Tibial nerve (tissue), 4 donors: ENCODE measurements at places on chromosomes 11 and 22. TPM values are rescaled to one million over a fixed set of nuclear protein-coding genes. Genes with fewer than 3 reads are reported as not detected.
A peak's percentile ranks its signal among the peaks of the same experiment; 100 is the strongest.

- DNase-seq: no peak
Measured at GRCh38 chr22:49954991-49955580, 5.5 kb upstream of the PIM3 start.

DNA sequence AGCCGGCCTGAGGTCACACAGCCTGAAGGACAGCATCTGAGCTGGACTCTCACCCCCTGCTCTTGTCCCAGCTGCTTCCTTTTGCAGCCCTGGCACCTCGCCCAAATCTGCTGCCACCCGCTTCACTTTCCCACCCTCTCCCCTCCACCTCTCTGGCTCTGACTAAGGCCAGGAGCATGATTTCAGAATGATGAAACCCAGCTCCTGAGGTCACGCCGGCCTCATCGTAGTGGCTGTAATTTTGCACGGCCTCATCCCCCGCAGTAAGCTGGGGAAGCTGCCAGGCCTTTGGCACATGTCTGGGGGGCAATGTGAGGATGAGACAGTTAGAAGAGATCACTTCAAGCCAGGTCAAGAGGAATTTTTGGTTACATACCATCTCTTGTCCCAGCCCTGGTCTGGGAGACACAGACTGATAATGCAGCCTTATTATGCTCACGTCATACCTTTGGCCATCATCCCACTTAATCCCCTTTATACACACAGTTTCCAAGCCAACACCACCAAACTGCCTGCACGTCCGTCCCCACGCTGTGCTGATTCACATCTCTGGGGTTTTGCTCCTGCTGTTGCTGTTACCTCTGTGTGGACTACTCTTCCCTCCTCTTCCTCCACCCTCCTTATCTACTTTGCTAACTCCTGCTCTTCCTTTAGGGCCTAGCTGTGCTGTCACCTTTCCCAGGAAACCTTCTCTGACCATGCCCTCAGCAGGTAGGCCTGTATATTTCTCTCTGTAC is 58.1 kb downstream of the CHRDL2 start:
- no peak for DNase-seq

- peak; percentile 12 for DNase-seq
Measured at GRCh38 chr11:108224911-108225786, 2.3 kb downstream of the ATM start.

DNA sequence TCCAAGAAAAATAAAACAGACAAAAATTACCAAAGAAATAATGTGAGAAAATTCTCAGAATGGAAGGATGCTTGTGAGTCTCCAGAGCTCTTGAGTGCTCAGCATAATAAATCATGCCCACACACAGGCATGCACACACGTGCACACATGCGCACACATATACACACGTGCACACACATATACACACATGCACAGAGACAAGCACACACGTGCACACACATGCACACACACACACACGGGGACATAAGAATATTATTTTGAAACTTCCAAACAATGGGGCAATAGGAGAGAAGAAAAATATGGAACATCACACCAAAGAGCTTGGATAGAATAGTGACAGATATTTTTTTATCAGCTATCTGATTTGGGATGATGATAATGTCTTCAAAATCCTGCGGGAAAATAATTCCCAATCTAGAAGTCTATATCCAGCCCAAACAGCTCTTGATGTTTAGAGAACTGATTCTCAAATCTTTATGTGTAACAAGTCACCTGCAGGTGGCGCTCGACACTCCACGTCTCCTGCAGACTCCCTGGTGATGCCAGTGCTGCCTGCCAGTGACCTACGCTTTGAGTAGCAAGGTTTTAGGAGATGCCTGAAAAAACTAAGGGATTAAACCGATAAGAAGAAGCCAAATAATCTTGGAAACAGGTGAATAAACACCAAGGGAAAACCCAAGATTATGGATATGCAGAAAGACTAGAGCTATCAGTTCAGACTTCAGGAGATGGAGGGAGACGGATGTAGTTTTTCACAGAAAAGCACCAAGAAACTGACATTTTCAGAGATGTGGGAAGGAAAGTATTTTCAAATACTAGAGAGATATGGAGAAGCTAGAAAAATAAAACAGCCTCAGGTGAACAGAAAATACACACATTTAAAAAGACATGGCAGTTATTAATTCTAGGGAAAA is 743.6 kb downstream of the ETS1 start:
- DNase-seq: peak; percentile 60

DNA sequence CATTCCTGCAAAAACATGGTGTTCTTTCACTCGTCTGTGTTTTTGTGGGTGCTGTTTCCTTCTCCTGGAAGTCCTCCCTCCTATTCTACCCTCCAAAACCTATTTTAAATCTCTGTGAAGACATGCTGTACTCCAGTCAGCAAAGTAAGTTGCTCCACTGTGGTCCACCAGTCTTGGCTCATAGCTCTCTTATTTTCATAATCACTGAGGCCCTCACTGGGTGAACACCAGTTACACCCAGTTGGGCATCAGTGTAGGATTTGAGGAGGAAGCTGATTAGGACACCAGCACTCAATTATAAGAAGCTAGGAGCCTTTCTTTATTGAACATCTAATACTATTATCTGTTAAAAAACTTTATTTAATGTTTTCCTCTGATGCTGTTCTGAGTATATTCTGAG is 23.9 kb upstream of the EED start:
- DNase-seq: no peak

- DNase-seq: no peak
Measured at GRCh38 chr22:38706901-38707195, 1.1 kb downstream of the GTPBP1 start.

GRCh38 chr11:9207229-9207628 is 57.9 kb downstream of the DENND5A start:
- no peak for DNase-seq

GRCh38 chr11:132490978-132491377 is 1041.3 kb downstream of the OPCML start:
- DNase-seq: no peak

GRCh38 chr11:128884703-128885338 is 6.3 kb upstream of the KCNJ5 start:
- peak; percentile 73 for DNase-seq

DNA sequence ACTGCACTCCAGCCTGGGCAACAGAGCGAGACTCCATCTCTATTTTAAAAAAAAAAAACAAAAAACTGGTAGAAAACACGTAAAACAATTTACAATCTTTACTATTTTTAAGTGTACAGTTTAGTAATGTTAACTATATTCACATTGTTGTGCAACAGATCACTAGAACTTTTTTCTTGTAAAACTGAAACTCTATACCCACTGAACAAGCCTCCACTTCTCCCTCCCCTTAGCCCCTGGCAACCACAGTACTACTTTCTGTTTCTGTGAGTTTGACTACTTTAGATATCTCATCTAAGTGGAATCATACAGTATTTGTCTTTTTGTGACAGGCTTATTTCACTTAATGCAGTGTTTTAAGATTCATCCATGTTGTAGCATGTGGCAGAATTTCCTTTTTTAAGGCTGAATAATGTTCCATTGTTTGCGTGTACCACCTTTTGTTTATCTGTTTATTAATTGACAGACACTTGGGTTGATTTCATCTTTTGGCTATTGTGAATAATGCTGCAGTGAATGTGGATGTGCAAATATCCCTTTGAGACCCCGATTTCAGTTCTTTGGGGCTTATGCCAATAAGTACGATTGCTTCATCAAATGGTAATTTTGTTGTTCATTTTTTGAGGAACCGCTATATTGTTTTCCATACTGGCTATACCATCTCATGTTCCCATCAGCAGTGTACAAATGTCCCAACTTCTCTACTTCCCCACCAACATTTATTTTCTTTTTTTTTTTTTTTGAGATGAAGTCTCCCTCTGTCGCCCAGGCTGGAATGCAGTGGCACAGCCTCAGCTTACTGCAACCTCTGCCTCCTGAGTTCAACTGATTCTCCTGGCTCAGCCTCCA is 11.0 kb downstream of the DDB2 start:
- no peak for DNase-seq

GRCh38 chr11:111406091-111406490 is 27.0 kb upstream of the POU2AF1 start:
- DNase-seq: no peak

DNA sequence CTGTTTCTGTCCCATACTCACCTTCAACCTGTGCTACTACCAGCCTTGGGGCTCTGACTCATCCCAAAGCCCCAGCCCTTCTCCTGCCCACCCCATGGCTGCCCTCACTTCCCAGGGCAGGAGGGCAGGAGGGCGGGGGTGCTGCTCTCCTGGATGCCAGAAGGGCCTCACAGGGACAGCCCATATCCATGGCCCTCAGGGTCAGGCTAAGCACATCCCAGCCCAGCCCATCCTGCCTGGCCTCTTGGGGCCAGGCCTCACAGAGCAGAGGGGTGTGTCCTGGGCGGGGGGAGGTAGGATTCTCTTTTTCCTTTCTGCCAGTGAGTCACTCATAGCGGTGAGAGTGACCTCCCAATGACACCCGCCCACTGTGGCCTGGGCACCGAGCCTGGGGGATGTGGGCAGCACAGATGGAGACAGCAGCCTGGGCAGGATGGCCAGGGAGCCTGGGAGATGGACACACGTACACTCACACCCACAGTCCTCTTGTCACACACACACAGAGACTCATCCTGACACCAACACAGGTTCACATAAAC is 2.4 kb downstream of the LTBP3 start:
- no peak for DNase-seq

DNA sequence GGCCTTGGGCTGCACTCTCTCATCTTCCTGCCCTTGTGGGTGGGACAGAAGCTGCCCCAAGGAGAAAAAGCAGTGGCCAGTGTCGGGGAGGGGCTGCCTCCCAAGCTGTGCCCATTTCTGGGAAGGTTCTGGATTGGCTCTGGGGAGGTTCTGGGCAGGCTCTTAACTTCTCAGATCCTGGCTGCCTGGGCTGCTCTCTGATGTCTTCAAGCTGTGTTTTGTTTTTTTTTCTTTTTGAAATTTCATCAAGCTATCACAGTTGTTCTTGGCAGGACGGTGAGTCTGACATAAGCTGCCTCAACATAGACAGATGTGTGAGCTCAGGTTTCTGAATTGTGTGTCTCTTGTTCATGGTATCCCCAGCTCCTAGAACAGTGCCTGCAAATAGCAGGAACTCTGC is 1032.0 kb downstream of the BRD1 start:
- DNase-seq: peak; percentile 12

DNA sequence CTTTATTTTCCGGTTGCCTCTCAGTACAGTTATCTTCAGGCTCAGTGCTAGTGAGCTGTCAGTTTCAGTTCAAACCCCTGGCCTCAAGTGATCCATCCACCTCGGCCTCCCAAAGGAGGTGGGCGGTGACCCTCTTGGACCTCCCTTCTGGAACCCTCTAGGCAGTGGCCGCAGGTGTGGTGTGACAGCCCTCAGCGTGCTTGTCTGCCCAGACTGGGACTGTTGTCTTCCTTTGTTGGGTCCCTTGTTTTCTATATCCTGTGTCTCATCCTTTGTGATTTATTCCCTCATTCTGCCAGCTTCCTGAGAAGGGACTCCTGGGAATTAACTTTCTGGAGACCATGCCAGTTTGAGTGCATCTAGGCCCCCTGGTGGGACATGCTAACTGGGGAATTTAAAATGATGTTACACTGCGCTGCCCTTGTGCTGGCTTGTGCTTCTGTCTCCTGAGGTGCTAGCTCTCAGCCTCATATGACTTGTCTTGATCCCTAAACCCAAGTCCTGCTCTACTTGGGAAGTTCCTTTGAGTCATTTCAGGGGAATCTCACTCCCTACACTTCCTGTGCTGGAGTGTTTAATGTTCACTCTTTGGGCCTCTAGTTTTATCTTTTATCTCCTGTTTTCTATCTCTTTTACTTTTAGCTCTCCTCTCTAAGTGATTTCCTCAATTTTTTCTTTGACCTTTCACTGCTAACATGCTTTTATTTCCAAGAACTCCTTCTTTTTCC is 19.4 kb downstream of the MED15 start:
- DNase-seq: no peak

DNA sequence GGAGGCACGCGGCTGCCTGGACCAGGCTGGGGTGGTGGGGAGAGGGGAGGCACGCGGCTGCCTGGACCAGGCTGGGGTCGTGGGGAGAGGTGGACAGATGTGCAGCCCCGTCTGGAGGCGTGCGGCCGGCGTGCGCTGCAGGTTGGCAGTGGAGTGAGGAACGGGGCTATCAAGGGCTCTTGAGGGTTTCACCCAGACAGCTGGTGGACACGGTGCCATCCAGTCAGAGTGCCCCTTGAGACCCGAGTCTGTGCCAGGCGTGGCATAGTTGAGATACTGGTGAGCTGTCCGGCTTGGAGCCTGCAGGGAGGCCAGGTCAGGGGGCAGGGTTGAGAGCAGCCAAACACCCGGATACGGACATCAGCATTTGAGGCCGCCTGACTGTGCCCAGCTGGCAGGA is 1.5 kb upstream of the GRAMD4 start:
- no peak for DNase-seq

GRCh38 chr11:59437770-59438169 is 1.5 kb downstream of the OR5A1 start:
- DNase-seq: no peak

DNA sequence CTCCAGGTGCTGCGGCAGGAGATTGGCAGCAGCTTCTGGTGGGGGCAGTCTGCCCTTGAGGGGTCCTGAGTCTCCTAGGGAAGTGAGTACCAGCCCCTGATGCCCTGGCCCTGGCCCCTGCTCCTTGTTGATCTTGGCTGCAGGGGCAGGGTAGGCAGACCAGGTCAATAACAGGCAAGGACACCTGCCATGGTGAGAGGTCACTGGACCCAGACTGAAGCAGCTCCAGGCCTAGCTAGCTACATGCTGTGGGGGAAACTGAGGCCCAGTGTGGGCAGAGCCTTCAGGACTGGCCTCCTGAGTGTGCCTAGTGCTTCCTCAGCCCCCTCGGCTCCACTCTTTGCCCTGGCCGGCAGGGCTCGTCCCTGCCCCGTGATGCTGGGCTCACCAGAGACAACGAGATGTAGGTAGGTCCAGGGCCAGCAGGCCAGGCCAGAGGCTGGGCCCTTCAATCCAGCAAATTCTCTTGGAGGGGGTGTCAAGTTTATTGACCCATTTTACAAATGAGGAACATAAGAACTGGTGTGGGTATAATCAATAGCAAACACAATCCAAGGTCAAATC is 20.4 kb downstream of the RTN4R start:
- DNase-seq: no peak

- DNase-seq: no peak
Measured at GRCh38 chr11:4466871-4467442, 15.5 kb upstream of the OR52K1 start.

DMC1 gene
- 3.3 TPM for total RNA-seq
